Left renal pelvis (tissue), 4 donors: ENCODE measurements at places on chromosomes 4 and X.

DNA sequence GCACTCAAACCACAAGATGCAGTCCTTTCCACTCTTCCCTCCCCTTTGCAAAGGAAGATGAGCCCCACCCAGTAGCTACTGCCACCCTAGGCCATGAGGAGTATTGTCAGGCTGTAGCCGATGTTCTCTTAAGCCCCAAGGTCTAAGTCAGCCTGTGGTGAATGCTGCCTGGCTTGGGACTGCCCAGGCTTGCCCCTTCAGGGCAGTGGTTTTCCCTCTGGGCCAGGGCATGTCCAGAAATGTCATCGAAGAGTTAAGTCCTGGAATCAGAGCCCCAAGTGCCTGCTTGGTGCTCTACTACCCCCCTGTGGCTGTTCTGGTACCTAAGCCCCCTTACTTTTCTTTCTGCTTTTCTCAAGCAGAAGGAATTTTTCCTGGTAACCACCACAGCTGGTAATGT, 11.8 kb upstream of the PGK1 start:
- no peak for DNase-seq

DNA sequence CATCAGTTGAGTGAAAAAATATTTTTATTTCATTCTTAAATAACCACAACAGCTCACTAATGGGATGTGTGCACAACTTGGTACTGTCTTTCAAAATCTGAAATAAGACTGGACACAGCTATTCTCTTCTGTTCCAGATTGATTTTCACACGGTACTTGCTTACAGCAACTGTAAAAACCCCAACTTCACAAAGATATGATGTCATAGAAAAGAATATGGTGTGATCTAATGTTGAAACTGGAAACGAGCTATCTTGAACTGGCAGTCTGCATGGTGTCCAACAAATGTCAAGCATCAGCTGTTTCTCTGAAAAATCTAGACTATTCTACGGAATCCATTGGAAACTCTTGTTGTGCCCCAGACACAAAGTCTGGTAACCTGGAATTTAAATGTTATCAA, 14.7 kb downstream of the HELQ start:
- DNase-seq, result no peak

DNA sequence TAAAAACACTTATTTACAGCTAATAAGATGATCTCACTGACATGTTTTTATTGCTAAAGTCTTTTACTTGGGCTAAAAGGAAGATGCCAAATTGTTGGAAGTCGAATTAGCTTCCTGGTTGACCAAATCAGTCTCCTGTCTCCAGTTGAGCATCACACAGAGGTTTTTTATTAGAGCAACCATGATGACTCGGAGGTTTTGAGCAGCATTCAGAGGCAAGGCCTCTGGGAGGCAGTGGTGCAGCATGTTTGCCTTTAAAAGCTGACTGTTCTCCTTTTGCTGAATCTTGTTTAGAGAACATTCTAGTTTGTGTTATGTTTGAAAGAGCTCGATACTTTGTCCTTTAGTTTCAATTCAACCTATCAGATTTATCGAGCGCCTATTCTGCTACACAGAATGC, 2.1 kb downstream of the UCHL1 start:
- no peak for DNase-seq

DNA sequence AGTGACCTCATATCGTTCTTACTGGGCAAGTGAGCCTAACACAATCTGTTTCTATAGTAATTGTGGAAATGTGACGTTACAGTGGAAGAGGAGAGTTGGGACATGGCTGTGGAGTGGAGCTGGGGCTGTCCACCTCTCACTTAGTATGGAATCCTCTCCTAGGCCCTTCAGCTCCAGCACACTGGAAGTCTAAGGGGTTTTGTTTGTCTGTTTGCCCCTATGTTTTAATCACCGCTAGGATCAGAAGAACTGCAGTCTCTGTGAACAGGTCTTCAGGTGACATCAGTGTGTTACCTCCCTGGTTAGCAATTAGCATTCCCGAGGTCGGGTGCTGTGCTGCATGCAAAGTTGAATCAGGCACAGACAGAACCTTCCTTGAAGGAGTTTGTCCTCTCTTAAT, 49.3 kb upstream of the CLDN34 start:
- DNase-seq, result no peak

GRCh38 chr4:134934036-134934808, 732.6 kb upstream of the PABPC4L start:
- no peak for DNase-seq

DNA sequence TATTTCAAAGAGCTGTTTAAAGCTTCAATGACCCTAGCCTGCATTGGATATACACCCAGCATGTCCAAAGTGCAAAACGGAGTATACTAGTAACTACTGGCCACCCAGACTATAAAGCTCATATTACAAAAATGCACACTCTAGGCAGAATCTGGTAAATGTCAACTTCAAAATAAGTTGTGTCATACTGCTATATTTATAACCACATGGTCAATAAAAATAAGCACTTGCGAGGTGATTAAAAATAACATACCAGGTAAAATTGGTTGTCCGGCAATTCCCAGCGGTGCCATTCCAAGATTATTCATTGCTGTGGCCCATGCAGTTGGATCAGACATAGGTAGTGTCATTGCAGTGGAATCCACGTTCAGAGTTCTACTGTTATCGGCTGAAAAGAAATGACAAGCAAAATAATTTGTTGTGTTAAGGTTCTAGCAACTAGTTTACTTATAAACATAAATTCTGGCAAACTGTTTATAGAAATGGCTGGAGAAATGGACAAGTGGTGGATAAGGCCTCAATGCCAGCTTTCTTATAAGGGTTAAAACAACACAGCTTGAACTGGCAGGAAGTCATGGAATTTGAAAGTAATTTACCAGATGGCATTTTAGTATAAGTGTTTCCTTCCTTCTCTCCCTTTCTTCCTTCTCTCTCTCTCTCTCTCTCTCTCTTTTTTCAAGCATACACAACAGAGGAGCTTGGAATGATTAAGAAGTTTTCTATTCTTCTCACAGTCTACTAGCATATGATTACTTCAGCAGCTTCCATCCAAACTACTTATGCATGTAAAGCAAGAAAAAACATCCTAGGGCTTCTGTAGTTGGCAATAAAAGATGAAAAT, 199.9 kb downstream of the ENOX2 start:
- DNase-seq, result no peak

DNA sequence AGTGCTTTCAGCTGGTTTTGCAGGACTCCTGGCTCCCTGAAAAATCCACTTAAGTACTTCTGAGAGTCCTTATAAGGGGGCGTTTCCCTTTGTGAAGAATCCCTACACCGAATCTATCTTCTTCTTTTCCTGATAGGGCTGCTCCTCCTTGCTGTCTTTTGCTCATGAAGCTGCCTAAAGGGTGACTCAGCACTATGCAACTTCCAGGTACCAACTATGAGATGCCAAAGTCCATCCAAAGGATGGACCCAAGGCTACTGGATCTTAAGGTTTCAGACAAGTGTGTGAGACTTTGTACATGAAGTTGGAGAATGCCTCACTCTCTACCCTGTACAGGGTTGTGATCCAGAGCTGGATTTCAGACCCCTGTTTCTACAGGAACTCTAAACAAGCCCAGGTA, 485.0 kb upstream of the FAT1 start:
- DNase-seq, result no peak

- DNase-seq, result no peak
Observed at GRCh38 chrX:35890699-35891098, 28.8 kb upstream of the CFAP47 start.

- DNase-seq, result no peak
Observed at GRCh38 chr4:184596617-184597185, 52.5 kb downstream of the CASP3 start.

GRCh38 chr4:168917138-168917779, 92.8 kb downstream of the CBR4 start:
- DNase-seq, result peak; percentile 21
